ENCODE measurements at places on chromosomes 4 and X.
A peak's percentile ranks its signal among the peaks of the same experiment; 100 is the strongest.

DNA sequence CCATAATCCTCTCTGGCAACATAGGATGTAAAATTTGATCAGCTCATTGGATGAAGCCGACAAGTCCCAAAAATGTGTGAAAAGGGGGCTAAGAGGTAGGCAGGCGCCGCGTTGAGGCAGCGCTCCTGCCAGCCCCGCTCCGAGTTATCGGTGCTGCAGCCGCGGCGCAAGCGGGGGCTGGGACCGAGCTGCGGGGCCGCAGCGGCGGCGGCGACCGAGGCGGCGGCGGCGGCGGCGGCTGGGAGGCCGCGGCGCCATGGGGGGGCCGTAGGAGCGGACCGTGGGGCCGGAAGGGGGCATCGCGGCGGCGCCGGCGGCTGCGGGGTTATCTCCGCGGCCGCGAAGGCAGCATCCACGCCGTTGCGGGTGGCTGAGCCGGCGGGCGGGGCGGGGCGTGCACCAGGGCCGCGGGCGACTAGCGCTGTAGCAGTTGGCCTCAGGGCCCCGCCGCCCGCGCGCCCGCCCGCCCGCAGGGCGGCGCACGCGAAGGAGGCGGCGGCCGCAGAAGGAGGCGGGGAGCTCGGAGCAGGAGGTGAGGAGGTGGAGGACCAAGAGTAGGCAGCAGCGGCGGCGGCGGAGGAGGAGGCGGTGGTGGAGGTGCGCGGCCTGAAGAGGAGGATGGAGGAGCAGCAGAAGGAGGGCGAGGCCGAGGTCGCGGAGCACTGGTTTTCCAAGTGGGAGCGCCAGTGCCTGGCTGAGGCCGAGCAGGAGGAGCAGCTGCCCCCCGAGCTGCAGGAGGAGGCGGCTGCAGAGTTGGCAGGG lies 126.0 kb upstream of the CXorf66 start:
- no peak for DNase-seq

- no peak for DNase-seq
These were observed 6.6 kb upstream of the HNRNPD start for GRCh38 chr4:82380344-82380743.

- no peak for DNase-seq
These were observed 23.6 kb upstream of the TBC1D14 start for GRCh38 chr4:6885953-6886557.

GRCh38 chrX:46375831-46376230 lies 169.4 kb downstream of the ZNF674 start:
- no peak for DNase-seq

DNA sequence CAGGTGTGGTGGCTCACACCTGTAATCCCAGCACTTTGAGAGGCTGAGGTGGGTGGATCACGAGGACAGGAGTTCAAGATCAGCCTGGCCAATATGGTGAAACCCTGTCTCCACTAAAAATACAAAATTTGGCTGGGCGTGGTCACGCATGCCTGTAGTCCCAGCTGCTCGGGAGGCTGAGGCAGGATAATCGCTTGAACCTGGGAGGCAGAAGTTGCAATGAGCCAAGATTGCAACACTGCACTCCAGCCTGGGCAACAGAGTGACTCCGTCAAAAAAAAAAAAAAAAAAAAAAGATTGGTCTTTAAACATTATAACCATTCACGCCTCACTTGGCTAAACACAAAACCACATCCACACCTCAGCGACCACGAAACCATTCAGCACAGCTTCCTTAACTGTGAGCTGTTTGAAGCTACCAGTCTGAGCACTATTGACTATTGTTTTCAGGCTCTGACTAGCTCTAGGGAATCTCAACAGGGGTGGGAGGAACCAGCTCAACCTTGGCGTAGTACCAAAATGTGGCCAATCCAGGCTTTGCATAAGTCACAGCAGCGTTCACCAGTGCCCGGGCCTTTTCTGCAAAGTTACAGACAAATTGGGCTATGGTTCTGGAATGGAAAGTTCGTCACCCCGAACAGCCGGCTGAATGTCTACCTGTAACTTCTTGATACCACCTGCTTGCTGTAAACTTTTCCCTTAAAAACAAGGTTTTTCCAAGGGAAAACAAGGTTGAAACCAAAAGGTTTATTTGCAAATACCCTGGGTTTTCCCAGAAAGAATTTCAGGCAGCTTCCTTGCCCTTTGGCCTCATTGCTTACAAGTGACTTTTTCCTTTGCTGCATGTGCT lies 73.6 kb upstream of the DHX15 start:
- no peak for DNase-seq

GRCh38 chr4:159736411-159736810 lies 633.5 kb downstream of the RAPGEF2 start:
- no peak for DNase-seq

DNA sequence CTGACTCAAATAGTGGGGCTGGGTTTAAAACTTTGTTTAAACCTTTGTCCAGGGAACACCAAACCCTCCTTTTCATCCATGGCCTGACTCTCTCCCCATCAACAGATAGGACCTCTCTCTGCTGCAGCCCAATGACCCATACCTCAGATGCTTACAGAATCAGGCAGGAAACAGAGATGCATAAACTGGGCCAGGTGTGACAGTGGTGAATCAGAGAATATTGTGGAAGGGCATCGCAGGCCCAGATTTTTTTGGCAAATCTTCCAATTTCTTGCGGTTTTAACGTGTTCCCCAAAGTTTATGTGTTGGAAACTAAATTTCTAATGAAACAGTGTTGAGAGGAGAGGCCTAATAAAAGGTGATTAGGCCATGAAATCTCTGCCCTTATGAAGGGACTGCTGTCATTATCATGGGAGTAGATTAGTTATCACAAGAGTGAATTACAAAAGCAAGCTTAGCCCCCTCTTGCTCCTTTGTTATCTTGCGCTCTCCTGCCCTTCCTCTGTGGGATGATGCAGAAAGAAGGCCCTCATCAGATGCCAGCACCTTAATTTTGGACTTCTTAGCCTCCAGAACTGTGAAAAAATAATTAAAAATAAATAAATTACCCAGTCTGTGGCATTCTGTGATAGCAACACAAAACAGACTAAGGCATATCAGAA lies 82.8 kb downstream of the STK32B start:
- no peak for DNase-seq

DNA sequence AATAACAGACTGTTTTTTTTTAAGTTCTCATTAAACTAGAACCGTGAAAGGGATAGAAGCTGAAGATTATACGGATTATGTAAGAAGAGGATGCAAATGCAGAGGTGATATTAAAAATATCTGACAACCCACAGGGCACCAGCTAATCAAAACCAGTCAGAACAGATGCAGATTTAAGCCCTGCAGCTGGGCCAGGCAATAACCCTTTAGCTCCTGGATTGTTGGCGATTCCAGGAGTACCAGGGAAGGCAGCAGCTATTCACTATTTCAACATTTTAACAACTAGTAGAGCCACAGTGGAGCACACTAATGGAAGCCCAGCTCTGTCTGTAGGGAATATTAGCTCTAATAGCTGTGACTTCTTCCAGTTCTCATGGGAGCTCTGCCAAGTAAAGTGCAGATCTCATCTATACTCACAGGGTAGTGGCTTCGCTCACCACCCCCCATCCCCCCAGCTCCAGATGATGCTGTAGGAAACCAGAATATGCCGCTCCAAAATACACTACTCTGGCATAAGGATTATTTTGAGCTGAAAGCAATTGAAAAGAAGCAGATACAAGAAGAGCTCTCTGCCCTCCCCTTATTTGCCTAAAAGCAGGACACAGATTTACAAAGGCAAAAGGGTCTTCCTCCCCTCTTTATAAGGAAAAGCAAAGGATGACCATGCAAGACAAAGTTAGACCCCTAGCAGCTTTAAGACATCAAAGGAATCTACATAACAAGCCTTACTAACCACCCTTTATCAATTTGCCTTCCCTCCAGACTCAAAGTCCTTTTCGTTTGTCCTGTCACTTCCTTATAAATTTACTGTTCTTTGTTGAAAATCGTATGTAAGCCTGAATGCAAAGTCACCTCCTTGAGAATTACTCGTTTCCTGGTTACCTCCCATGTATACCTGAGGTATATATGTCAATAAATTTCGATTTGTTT lies 13.7 kb downstream of the SCD5 start:
- no peak for DNase-seq

- DNase-seq: no peak
These were observed 122.5 kb downstream of the ARHGAP6 start for GRCh38 chrX:11543249-11543648.

GRCh38 chr4:172787111-172787510 lies 381.5 kb upstream of the GALNT7 start:
- DNase-seq: no peak

- DNase-seq: no peak
These were observed 69.7 kb upstream of the TLR3 start for GRCh38 chr4:185999207-185999606.

- DNase-seq: no peak
These were observed at the start of gene GDPD2 for GRCh38 chrX:70422851-70423341. TSS of gene GDPD2 (plus strand) at chrX:70423314. CDS start at chrX:70424985, 1,671 bp downstream.

- DNase-seq: peak; percentile 94
These were observed at the start of gene RUFY3 for GRCh38 chr4:70721747-70722146. TSS of gene RUFY3 (plus strand) at chr4:70721964. CDS start at chr4:70722574, 610 bp downstream.

- DNase-seq: no peak
These were observed 23.7 kb downstream of the RP2 start for GRCh38 chrX:46860557-46860956.

DNA sequence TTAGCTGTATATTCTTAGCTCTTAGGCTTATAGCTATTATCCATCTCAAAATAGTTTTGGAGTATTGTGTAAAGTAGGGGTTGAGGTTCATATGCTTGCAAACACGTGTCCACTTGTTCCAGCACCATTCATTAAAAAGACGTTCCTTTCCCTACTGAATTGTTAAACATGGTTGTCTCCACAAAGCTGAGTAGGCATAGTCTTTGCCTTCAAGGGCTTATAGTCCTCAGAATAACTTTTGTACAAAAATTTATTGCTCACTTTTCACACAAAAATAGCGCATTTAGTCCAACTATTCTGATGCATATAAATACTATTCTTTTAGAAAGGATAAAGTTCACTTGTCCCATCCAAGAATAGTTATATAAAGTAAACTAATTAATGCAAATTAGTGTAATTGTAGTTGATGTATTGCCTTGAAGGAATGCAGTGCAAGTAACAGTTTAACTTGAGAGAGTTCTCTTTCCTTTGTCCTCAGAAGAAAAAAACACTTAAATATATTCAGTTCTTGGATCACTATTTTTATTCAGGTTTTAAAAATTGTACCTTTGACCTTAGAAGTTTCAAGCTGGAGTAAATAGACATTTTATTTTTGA lies 14.1 kb downstream of the LRIT3 start:
- DNase-seq: no peak

- no peak for DNase-seq
These were observed 182.1 kb upstream of the SMIM31 start for GRCh38 chr4:164571593-164572390.

DNA sequence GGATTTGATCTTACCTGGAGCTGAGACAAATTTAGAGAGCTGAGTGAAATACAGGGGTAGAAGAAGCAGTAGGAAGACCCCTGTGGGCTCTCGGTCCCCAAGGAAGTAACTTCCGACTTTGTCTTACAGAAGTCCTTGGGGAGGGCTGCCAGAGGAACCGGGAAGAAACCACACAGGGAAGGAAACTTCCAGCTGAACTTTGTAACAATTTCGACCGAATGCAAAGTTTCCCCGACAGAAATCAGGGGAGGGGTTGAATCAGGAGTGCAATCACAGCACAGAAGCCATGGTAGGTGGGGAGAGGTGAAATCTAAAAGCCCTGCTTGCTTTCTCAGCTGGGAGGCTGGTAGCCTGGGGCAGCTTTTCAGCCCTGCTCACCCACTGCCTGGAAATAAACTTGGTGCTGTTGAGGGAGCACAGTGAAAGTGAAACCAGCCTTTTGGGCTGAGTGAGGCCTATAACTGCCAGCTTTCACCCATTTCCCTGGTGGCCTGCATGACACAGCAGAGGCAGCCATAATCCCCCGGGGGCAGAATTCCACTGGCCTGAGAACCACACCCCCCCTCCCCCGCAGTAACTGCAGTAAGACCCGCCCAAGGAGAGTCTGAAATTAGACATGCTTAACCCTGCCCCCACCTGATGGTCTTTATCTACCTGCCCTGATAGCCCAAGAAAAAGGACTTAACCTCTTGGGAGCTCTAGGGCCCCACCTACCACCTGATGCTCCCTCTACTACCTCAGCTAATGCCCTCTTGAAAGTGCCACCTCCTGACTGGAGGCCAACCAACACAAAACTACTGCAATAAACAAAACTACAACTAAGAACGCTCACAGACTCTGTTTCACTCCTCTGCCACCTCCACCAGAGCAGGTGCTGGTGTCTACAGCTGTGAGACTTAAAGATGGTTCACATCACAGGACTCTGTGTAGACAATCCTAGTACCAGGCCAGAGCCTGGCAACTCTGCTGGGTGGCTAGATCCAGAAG lies 248.2 kb downstream of the PARM1 start:
- DNase-seq: no peak

GRCh38 chrX:72268597-72269365 lies 8.3 kb downstream of the RPS4X start:
- no peak for DNase-seq

- no peak for DNase-seq
These were observed 55.2 kb downstream of the CHST7 start for GRCh38 chrX:46628460-46629371.

- DNase-seq: no peak
These were observed 4.4 kb upstream of the AFM start for GRCh38 chr4:73477176-73477575.

DNA sequence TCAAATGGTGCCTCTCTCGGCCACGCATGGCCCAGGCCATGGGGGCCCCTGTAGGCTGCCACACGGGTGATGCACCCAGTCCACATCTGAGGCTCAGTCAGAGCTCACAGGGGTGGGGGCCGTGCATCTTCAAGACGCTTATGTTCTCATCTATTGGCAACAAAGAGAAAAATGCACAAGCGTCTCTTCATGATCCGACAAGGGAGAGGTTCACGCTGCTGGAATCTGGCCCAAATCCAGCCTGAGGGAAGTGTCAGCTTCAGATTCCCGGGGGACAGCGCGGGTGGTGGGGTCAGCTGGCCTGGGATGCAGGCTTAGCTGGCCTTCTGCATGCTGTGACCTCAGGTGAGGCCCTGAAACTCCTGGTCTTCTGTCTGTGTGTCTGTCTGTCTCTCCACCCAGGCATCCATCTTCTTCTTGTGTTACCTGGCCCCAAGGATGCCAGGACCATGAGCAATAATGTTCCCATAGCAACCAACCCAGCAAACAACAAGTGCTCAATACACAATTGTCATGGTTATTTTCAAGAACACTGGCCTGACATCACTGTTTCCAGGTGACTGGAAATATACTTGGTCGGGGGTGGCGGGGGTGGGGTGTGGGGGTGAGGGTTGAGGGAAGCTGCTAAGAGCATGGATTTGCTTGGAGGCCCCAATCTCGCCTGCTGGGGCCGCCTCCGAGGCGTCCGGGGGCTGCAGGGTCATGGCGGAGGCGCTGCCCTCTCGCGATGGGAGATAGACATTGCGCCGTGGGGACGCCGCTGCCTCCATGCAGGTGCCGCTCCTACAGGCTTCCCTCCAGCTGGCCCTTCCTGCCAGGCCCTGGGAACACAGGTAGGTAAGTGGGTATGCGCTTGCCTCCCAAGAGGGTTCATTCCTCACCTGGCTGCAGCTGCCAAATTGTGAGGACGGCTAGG lies 48.3 kb downstream of the ABLIM2 start:
- no peak for DNase-seq

GRCh38 chrX:19889582-19890342 lies 2.4 kb upstream of the SH3KBP1 start:
- DNase-seq: peak; percentile 17

GRCh38 chr4:187433141-187433540 lies 562.4 kb upstream of the ZFP42 start:
- DNase-seq: no peak

GRCh38 chr4:37415845-37416369 lies 171.4 kb downstream of the NWD2 start:
- no peak for DNase-seq

GRCh38 chr4:101346351-101347266 lies 717 bp downstream of the PPP3CA start:
- DNase-seq: no peak

- DNase-seq: no peak
These were observed 15.2 kb downstream of the GATB start for GRCh38 chr4:151745481-151746231.
